ENCODE measurements at places on chromosomes 3 and 15. TPM values are rescaled to one million over a fixed set of nuclear protein-coding genes. Genes with fewer than 3 reads are reported as not detected.

RPL32 gene
- 1,067 TPM for total RNA-seq

ARPIN gene
- total RNA-seq, result 11.6 TPM

TM4SF4 gene
- total RNA-seq, result not detected

EOMES gene
- total RNA-seq, result not detected

C15orf62 gene
- not detected for total RNA-seq

LXN gene
- 503 TPM for total RNA-seq

FHIT gene
- 1.3 TPM for total RNA-seq

C2CD4A gene
- not detected for total RNA-seq

PPARG gene
- total RNA-seq, result 48.1 TPM

SLC6A20 gene
- total RNA-seq, result not detected

AADACL2 gene
- total RNA-seq, result not detected

TGM4 gene
- not detected for total RNA-seq

IMP3 gene
- 97.6 TPM for total RNA-seq

B4GALT4 gene
- total RNA-seq, result 23.4 TPM

PPP1R14D gene
- total RNA-seq, result not detected

CTXN2 gene
- total RNA-seq, result not detected

KLF15 gene
- total RNA-seq, result 9.5 TPM

SCG5 gene
- 24.4 TPM for total RNA-seq

VWA5B2 gene
- total RNA-seq, result not detected

TEX264 gene
- total RNA-seq, result 54.4 TPM

MUC20 gene
- 0.52 TPM for total RNA-seq

JMJD7 gene
- 4.4 TPM for total RNA-seq
